Dorsolateral prefrontal cortex (tissue), 122 donors: ENCODE measurements at places on chromosomes 3 and 15.

GRCh38 chr3:108488631-108489030 is 21.8 kb downstream of the MYH15 start:
- DNase-seq = no peak

DNA sequence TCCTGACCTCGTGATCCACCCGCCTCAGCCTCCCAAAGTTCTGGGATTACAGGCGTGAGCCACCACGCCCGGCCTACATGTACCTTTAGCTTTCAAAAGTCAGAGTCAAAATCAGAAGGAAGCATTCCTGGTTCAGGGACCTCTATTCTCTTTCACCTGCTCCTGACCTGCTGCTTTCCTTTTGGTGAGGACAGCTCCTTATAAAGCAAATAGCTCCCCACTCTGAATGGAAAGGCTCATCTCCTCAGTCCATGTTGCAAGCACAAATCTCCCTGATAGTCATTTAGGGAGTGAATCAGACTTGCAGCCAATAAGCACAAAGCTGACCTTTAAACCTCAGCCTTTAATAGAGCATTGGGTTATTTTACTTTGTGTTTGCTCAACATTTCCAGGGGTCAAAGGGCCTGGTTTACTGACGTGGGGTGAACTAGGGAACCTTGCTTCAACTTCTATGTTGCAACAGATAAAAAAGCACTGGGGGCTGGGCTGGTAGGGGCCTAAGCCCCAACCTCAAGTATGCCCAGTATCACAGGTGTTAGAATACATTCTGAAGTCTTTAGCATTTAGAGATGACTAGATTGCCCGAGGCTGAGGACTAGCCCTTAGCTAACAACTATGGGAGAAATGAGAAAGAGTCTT is 43.1 kb downstream of the THRB start:
- no peak for DNase-seq

- DNase-seq = no peak
Observed at GRCh38 chr3:23594894-23595670, 210.7 kb upstream of the UBE2E1 start.

DNA sequence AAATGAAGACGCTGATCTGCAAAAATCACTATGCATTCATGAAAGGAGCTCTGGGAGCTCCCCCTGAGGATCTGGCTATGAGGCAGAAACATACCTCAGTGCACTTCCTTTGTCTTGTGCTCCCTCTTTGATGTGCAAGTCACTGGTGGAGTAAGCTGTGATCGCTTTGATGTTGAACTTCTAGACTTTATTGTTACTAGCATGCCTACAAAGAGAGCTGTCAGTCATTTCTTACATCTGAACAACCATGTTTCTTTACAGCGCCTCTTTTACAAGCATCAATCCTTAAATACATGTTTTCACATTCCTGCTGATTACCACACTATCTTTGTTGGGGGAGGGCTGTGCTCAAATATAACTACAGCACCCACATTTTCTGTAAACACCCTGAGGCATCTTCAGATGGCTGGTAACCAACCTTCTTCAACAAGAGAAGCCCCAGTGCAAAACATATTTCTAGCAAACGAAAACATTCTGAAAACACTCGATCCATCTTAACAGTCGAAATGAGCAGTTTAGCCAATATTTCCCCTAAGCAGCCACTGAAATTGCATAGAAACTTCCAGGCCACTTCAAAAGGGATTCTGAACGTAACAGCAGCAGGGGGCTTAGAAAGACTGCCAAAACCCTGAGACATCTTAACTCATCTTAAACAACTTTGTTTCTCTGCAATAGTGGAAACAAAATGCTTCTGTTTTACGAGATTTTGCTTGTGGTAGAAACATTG is 101.9 kb upstream of the ICE2 start:
- no peak for DNase-seq
